ENCODE measurements at places on chromosomes 3 and 15. TPM values are rescaled to one million over a fixed set of nuclear protein-coding genes. Genes with fewer than 3 reads are reported as not detected.

DNA sequence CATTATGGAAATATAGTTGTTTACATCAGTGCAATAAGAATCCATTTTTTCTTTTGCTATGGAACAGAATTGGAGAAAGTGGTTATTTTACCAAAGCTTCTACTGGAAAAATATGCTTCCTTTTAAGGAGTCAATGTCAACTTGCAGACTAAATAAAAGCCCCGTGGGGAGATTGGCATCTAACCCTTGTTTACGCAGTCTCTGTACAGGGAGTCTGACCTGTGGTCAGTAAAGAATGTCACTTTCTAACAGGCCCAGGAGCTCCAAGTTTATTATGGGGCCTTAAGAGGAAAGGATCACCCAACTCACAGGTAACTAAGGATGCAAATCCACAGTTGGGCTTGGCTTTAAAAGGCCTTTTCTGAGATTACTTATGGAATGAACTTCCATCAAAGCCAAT, 1751.2 kb downstream of the SI start:
- DNase-seq = no peak

DNA sequence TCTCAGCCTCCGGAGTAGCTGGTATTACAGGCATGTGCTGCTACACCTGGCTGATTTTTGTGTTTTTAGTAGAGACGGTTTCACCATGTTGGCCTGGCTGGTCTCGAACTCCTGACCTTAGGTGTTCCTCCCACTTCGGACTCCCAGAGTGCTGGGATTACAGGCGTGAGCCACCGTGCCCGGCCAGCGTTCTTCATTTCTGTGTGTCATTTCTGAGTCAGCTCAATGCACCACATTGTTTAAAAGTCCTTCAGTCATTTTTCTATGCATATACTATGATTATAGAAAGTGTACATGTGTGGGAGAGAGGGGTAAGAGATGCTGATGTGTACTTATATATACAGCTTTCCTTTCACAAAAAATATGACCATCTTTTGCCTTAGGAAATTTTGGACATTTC, 2.1 kb downstream of the QTRT2 start:
- no peak for DNase-seq

- DNase-seq = no peak
Observed at GRCh38 chr3:164730815-164731360, 347.4 kb downstream of the SI start.

DNA sequence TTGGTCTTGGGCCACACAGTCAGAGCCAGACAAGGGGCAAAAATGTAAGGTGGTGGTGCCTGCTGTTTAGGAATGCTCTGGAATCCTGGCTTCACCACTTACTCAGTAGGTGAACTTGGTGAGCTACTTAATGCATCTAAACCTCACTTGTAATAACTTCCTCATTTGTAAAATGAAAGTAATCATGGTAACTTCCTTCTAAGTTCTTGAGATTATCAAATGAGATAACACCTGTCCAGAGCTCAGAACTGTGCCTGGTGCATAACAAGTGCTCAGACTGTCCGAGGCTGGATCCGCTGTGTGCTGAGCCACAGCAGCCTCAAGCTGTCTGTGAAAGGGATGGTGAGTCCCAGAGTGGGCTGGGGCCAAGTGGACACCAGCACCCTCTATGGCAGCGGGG, 62.8 kb upstream of the KY start:
- no peak for DNase-seq

DNA sequence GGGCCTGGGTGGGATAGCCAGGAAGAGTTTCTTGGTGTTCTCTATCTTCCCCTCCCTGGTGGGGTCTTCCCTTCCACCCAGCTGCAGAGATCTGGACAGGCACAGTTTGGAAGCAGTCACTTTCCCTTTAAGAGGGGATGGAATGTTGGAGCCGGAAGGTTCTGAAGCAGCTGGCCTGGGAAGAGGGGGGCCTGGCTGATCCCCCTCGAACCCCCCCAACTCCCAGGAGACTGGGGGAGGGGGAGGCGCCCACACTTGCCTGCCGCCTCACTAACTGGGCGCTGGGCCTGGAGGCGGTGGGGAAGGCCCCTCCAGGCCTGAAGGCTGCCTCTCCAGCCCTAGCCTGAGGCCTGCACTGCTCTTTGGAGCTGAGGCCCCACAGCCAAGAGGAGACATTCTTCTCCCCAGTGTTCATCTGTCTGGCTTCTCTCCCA, 1.4 kb downstream of the DVL3 start:
- DNase-seq = peak; percentile 77

DNA sequence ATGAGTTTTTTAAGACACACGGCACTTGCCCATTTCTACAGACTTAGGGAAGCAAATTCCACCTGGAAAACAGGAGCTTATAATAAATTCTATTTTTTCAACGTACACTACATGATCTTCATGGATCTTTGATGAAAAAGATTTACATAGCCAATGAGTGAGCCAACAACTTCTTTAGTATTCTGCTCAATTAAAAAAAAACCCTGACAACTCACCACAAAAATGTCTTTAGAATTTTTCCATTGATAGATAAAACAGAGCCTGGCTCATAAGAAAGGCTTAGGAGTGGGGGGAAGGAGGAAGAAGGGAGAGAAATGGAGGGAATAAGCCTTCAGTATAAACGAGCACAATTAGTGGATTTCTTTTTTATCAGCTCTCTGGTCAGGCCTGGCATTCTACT, 126.7 kb downstream of the ATP10A start:
- no peak for DNase-seq

- no peak for DNase-seq
Observed at GRCh38 chr15:62874959-62875625, 167.5 kb upstream of the TPM1 start.

DNA sequence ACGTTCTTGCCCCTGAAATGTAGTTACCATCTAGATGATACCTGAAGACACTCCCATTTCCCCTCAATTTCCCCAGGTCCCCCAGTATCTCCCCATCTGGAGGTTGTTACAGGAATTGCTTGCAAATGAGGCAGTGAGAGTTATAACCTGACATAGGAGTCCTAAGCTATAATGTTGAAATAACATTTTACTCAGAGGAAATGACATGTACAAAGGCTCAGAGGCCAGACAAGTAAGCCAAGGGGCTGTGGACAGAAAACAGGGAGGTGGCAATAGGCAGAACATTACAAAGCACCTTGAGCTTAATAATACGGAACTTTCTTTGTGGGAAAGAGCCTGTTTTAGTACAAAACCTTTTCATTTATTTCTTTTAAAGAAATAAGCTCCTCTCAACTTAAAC, 171.9 kb downstream of the FRMD5 start:
- no peak for DNase-seq

- no peak for DNase-seq
Observed at GRCh38 chr15:58962136-58962535, 25.3 kb upstream of the RNF111 start.

- DNase-seq = no peak
Observed at GRCh38 chr3:36704280-36704679, 60.1 kb downstream of the DCLK3 start.

DNA sequence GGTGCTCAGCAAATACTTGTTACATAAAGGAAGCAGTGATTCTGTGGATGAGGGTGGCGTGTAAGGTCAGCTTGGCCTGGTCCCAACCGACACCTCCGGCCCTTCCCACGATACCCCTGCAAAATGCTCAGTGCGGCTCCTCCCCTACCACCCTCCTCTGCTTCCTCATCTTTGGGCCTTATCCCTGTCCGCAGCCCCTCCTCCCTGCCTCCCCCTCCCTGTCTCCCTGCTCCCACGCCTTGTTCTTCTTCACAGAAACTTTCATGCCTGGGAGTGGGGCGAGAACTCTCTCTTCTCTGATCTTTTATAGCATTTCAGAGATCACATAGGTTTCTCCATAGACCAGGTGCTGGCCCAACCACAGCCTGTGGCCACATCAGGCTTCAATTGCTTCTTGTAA, 75.0 kb upstream of the ATP2B2 start:
- no peak for DNase-seq

- no peak for DNase-seq
Observed at GRCh38 chr3:132343018-132343612, 25.9 kb downstream of the ACP3 start.

GRCh38 chr15:80242132-80242769, 9.8 kb downstream of the CTXND1 start:
- DNase-seq = no peak

DNA sequence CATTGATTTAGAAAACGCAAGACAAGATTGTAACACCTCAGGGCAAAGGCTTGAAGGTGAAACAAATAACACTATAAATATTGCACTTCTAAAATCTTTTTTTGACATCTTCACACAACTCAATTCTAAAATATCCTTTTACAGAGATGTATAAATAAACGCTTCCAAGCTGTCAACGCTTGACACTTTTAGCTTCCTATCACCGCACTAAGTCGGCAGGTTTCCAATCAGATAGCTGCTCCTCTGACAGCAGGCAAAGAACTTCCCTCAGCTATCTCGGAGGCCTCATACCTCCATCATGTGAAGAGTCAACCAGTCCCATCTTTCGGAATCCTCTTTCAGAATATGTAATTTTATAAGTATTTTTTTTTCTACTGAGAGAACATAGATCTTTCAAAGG, 71.0 kb downstream of the PCOLCE2 start:
- no peak for DNase-seq

- DNase-seq = no peak
Observed at GRCh38 chr3:12681943-12682390, 18.1 kb upstream of the RAF1 start.

DNA sequence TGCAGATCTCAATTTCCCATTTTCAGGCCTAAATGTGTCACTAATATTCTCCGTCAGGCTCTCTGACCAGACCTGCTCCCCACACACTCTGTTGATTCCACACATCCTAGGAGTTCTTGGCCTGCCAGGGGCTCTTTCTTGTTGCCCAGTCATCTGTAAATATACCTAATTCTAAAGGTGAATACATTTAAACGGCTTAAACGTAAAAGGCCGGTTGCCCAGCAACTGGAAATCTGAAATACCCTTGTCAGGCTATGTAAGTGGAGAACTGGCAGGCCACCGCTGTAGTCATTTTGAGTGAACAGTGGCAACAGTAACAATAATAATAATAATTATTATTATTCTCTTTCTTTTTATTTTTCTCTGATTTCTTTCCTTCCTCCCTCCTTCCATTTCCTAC, 302.7 kb downstream of the AGBL1 start:
- DNase-seq = no peak

GRCh38 chr15:72034859-72035650, 82.9 kb downstream of the MYO9A start:
- DNase-seq = no peak

- DNase-seq = no peak
Observed at GRCh38 chr3:182058488-182058887, 346.8 kb downstream of the SOX2 start.

- DNase-seq = no peak
Observed at GRCh38 chr15:98387866-98388265, 260.5 kb upstream of the IGF1R start.

DNA sequence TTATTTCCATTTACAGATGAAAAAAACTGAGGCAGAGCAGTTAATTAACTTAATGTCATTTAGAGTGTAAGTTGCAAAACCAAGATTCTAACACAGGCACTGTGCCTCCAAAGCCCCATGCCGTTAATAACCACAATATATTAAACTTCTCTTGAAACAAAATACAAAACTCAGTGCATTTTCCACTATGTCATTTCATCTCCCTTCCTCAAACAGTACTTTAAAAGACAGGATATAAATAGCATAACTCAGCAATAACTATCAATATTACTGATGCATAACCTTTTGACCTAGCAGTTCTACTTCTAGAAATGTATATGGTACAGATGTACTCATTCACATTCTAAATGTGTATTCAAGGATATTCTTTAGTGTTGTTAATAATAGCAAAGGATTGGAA, 5.1 kb upstream of the TASOR start:
- no peak for DNase-seq

DNA sequence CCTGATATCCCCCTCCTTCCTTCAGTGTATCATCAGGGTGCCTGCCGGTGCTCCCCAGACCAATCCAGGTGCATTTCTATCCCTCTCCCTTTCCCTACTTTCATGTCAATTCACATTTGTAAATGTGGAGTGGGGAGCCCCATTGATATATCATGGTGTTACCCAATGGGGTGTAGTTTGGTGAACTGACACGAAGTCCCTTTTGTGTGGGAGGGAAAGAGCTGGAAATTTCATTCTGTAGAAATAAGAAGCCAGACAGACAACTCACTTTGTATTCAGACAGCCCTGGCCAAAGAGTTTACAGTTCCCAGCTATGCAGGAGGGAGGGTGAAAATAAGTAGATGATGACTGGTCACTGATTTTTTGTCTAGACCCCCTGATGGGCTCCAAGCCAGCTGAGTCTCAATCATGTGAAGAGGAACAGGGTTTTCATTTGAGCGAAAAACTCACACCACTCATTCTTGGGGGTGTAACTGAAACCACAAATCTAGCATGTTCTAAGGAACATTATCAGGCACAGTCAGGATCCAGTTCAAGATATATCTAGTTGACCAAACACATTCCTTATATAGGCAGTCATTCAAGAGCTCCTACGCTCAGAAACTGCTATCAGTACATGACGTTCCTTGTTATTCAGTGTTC, 58.9 kb downstream of the LMCD1 start:
- no peak for DNase-seq

DNA sequence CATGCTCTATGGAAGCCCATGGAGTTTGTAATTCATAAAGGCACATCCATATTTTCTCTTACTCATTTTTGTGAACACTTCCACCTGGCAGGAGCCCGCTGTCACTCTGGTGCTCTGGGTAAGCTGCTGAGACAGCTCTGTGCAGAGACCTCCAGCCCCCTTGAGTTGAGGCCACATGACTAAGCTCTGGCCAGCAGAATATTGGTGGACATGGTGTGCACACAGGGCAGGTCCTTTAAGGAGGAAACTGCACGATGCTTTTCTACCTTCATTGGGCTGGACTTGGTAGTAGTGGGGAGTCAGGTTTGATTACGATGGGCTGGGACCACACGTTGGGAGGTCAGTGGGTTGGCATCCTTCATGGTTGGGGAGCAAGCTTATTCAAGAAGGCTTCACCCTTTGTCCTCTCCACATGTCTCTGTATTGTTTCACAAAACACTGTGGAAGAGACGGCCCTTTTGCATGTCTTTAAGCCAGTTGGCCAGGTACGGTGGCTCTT, 29.0 kb downstream of the CCNB2 start:
- no peak for DNase-seq

DNA sequence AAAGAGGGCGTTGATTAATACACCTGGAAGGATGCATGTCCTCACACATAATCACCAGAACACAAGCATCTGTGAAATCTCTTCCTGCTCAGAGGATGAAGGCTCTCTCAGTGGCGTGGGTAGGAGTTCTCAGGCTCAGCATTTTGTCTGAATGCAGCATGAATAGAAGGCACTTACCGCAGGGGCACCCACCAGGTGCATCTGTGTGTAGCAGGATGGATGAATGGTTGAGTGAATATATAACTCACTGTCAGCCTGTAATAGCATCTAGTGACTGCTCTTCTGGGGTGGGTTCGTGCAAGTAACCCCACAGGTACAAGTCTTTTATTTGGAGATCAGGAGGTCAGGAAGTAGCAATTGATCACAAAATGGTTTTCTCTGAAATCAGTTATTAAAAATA, 143.0 kb downstream of the SQOR start:
- no peak for DNase-seq

STXBP5L gene
- not detected for polyA plus RNA-seq

SPESP1 gene
- 0.83 TPM for polyA plus RNA-seq

TM4SF4 gene
- not detected for polyA plus RNA-seq

TICRR gene
- polyA plus RNA-seq = 0.59 TPM

GRM2 gene
- 0.17 TPM for polyA plus RNA-seq

IL5RA gene
- 0.06 TPM for polyA plus RNA-seq

HTR3E gene
- not detected for polyA plus RNA-seq

COL6A6 gene
- 0.26 TPM for polyA plus RNA-seq

COLQ gene
- 6.3 TPM for polyA plus RNA-seq

LRTM1 gene
- polyA plus RNA-seq = 4.0 TPM

LRRC15 gene
- polyA plus RNA-seq = 0.24 TPM

ACTC1 gene
- polyA plus RNA-seq = 0.90 TPM

TTC21A gene
- 15.2 TPM for polyA plus RNA-seq

RTP4 gene
- 9.5 TPM for polyA plus RNA-seq

CSPG4 gene
- 0.89 TPM for polyA plus RNA-seq

Measured in spleen (tissue), 13 donors.